ENCODE measurements at places on chromosomes 5 and 9.

- peak; percentile 26 for DNase-seq
Observed at GRCh38 chr5:132754947-132755346, 7.7 kb downstream of the CCNI2 start.

DNA sequence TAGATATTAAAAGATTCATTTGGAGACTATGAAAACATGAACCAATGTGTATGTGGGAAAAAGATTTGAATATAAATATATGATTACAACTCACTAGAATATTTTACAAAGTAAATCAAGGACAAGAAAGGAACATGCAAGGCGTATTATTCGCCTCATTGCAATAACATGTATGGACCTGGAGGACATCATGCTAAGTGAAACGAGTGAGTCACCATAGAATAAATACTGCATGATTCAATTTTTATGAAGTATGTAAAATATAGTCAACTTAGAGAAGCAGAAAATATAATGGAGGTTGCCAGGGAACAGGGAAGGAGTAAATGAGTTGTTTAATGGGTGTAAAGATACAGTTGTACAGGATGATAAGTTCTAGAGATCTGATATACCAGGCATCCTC, 4.9 kb downstream of the TXNDC8 start:
- no peak for DNase-seq

DNA sequence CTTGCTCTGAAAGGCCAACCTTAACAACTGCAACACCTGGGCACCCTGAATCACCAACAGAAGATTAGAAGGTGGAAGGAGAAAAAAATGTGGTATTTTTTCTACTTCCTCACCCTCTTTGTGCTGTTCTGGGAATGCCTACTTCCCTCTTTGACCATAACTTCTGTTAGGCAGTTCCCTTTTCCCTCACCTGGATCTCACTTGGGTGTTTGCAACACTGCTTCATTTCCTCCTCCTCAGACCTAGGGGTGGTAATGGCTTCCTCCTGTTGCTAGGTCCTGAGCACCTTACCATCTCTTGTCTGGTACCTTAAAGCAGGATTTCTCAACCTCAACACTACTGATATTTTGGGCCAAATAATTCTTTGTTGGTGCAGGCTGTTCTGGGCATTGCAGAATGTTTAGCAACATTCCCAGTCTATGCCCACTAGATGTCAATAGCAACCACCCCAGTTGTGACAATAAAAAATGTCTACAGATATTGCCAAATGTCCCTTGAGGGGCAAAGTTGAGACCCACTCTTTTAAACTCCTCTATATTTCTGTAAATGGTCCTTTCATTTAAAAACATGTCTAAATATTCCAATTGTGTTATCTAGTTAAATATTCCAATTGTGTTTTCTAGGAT, 300.0 kb upstream of the VLDLR start:
- DNase-seq = no peak

DNA sequence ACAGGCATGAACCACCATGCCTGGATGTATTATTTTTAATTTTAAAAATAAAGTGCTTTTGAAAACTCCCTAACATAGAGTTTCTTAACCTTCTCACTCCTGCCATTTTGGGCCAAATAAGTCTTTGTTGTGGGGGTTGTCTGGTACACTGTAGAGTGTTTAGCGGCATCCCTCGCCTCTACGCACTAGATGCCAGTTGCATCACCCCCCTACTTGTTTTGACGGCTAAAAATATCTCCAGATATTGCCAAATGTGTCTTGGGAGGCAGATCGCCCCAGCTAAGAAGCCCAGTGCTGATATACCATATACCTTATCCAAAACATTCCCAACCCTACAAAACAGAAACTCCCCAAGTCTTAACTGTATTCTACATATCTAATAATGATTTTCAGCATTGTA, 54.6 kb downstream of the SCAI start:
- DNase-seq = no peak

GRCh38 chr9:34519321-34520020, 3.3 kb downstream of the ENHO start:
- no peak for DNase-seq

- peak; percentile 8 for DNase-seq
Observed at GRCh38 chr5:172777881-172778814, 7.2 kb upstream of the DUSP1 start.

- DNase-seq = peak; percentile 71
Observed at GRCh38 chr9:22452415-22453010, 5.9 kb downstream of the DMRTA1 start.

DNA sequence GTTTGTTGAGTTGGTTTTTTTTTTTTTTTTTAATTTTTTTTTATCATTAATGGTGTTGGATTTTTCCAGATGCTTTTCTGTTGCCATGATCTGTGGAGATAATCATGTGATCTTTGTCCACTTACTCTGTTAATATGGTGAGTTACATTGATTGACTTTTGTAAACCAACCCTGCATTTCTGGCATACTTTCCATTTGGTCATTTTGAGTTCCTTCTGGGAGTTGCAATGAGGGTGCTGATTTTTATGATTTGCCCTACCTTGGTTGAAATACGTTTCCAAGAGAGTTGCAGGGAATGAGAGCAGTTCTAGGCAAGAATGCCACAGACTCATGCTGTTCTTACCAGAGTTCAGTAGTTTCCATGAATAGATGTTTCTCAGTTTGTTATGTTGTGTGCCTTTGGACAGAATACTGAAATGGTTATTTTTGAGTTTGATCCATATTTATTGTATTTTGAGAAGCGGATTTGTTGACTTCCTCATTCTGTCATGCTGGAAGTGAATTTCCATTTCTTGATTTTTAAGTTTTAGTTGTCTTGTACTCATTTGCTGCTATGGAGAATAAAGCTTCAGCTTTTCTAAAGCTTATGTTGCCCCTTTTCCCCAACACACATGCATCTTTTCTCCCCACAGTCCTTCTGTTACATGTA, 69.0 kb downstream of the SCAMP1 start:
- DNase-seq = no peak

DNA sequence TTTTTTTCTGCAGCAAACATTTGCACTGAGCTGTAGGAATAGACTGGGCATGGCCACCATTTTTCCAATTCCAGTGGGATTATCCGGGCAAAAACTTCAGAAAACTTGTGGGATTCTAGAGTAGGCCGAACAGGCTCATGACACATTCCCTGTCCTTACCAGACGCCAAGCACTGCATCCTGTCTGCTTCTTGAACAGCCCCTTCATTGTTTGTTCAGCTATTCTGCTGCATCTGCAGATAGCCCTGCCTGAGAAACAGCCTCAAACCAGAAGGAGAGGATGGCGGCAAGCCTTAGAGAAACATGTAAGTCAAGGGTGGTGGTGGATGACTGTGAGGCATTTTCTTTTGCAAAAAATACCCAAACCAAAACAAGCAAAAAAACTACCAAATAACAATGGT, 111.8 kb upstream of the NTRK2 start:
- DNase-seq = no peak

GRCh38 chr9:125407432-125407973, 145.9 kb downstream of the GAPVD1 start:
- peak; percentile 17 for DNase-seq

DNA sequence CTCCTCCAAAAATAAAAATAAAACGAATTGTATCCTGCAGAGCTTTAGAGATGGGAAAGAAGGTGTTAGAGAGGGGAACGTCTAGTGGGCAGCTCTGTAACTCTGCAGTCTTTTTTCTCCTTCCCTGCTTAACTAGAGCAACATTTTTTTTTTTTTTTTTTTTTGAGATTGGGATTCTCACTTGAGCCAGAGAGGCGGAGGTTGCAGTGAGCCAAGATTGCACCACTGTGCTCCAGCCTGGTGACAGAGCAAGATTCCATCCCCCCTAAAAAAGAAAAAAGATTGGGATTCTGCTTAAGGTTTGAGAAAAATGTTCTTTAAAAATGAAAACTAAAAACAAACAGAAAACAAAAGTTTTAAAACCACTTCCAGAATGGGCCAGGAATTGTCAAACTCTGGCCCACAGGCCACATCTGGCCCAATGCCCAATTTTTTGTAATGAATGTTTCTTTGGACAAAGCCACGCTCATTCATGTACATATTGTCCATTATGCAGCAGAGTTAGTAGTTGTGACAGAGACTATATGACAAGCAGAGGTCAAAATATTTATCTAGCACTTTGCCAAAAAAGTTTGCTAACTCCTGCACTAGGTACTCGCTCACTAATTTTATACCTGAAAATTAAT, 98.5 kb downstream of the ZCCHC7 start:
- DNase-seq = no peak

- peak; percentile 40 for DNase-seq
Observed at GRCh38 chr5:107484281-107484680, 186.5 kb downstream of the EFNA5 start.

GRCh38 chr5:38780316-38780715, 65.5 kb upstream of the OSMR start:
- DNase-seq = no peak

- no peak for DNase-seq
Observed at GRCh38 chr5:149413477-149414210, 34.6 kb upstream of the IL17B start.

- no peak for DNase-seq
Observed at GRCh38 chr5:129593525-129593924, 133.4 kb downstream of the ADAMTS19 start.

DNA sequence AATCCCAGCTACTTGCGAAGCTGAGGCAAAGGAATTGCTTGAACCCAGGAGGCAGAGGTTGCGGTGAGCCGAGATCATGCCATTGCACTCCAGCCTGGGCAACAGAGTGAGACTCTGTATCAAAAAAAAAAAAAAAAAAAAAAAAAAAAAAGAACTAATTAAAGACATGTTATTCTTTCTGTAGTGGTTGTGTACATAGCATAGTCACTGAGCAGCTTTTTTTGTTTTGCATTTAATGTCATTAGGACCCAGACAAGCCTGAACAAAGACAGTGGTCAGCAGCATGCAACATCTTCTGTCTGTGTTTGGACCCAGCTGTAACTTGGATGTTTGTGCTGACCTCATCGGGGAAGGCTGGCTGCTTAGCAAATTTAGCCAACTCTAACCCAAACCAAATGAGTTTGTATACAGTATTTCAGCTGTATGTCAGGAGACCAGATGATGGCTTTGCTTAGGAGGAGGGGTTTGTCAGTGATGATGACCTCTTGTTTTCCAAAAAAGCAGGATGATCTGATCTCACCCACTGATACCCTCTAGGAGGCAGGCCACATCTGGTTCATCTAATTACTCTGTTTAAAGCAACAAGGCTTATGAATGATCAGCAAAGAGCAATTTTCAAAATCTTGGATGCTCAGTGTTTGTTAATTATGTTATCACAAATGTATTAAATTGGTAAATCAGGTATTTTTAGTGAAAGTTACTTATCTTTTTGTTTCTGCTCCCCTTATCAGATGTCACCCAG, 39.5 kb downstream of the SNCAIP start:
- no peak for DNase-seq

DNA sequence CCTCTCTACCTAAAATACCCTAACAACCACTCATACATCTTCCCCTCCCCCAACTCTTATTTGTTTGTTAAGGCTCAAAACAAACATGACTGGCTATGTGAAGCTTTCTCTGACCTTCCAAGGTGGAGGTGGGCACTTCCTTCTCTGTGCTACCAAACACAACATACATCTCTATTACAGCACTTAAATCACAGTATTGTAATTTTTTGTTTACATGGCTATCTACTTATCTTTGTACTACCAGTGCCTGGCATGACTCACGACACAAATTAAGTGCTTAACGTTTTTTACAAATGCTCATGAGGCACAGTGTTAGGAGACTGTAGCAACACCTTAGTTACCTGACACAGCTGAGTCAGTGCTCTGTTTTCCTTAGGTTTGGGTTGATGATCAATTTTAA, 18.6 kb downstream of the HOMER1 start:
- no peak for DNase-seq

GRCh38 chr5:3595006-3595961, at the start of gene IRX1:
TSS of gene IRX1 (plus strand) at chr5:3595832. CDS start at chr5:3596106, 274 bp downstream.
- DNase-seq = peak; percentile 34

- no peak for DNase-seq
Observed at GRCh38 chr5:407051-407450, 35.9 kb upstream of the EXOC3 start.

GRCh38 chr9:126036881-126037291, 289.7 kb downstream of the PBX3 start:
- DNase-seq = no peak

DNA sequence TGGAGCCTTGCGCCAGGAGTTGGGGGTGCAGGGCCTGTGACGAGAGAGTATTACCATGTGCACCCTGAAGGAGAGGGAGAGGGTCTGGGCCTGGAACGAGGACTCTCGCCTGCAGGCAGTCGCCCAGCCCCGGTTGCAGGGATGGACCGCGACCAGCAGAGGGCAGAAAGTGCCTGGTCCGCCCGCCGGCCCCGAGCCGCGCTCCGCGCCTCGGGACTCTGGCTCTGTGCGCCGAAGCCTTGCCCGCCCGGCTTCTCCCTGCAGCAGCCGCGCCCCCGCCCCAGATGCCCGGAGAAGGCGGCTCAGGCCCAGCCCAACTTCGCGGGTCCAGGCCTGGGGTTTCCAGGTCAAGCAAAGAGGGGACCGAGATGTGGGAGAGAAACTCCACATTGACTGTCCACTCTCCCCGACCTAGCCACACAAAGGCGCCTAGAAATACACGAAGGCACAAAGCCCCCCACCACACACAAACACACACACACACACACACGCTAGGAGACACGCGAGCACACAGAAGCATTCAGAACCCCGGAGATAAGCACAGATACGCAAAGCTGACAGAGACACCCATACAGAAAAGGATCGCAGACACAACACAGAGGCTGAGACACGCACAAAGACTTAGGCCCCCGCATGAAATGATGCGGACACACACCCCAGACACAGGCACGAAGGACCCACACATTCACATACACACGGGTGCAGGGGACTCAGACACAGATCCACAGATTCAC, 2.0 kb upstream of the LMX1B start:
- DNase-seq = peak; percentile 84

DNA sequence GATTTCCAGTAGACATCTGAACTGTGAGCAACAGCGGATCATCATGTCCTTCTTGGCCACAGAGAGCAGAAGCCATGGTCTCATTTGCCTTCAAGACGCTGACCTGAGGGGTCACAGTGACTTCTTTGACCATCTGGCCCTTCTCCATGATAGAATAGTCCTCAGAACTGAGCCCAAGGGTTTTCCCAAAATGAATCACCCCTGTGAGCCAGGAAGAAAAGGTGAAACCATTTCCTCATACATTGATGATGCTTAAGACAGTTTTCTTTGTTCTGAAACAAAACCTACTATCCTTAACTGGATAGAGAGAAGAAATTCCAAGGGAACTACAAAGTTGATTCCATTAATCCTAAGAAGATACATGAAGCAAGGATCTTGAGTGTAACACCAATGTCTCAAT, 503.9 kb downstream of the CTNND2 start:
- DNase-seq = no peak

- DNase-seq = no peak
Observed at GRCh38 chr5:132681983-132682382, 8.2 kb downstream of the IL4 start.
